ENCODE measurements at places on chromosomes 1 and 21.

DNA sequence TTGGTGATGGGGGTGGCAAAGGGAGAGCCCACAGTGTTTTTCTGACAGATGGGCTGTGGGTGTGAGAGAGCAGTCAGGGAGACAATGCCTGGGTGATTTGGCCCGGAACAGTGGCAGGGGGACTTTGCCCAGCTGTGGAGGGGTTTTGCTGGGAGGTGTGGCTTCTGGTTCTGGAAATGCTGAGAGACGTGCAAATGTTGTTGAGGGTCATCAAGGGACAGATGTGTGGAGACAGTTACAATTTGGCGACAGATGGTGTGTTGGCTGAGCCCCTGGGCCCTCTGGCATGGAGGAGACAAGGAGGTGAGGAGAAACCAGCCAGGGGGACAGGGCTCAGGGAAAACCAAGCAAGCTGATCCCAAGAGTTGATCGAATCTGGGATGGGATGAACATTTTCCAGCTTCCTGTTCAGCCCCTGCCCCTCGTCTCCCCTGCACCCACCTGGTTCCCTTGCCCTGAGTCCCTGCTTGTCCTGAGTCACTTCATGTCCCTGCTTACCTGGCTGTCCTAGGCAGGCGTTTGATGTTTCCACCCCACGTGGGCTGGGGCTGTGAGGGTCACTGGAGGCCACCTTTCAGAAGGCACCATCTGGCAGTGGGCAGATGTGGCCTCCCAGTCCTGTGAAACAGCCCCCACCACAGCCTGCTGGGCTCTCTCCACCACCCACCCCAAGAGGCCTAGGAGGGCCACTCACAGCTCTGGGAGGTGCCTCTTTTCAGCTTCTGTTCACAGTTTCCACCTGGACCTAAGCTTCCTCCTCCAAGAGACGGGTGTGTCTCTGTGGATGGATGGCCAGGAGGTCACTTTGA lies 15.8 kb upstream of the ZNF678 start:
- H3K27me3 ChIP-seq = no peaks in the 10 kb centered on the region
- H3K4me3 ChIP-seq = no peak overlapping the region
- no peaks in the 10 kb centered on the region for H3K36me3 ChIP-seq
- no peaks in the 10 kb centered on the region for H3K4me1 ChIP-seq

DNA sequence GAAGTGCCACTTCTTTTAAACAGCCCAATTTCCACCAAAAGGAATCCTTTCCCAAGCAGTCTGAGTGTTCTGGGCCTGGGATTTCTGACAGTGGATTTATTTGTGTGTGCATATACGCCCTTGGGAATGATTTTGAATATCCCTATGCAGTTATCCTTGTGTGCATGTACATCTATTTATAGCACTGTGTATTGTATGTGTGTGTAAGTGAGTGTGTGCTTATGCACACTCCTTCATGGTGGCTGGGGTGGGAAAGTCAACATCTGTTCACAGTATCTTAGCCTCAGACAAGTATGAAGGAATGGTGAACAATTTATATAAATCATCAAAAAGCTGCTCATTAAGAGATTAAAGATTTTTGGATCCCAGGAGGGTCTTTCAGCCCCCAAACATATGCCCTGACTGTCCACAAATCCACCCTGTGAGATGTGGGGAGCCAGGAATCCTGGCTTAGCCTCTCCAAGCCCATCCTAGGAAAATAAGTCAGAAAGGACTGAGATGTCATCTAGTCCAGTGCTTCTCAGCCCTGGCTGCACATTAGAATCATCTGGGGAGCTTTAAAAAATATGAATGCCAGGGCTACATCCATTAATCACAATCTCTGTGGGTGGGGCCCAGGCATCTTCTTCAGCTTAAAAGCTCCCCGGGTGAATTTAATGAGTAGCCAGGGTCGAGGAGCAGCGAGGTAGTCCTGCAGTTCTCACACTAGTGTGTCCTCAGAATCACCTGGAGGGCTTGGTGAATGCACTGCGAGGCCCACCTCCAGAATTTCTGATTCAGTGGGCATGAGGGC lies 101.4 kb downstream of the PLXNA2 start:
- H3K4me1 ChIP-seq = peaks cover 11% of the 10 kb centered on the region
- no peak overlapping the region for H3K27ac ChIP-seq
- DNase-seq = no peak
- H3K4me3 ChIP-seq = no peak overlapping the region
- no peaks in the 10 kb centered on the region for H3K36me3 ChIP-seq

- H3K27me3 ChIP-seq = no peaks in the 10 kb centered on the region
- H3K36me3 ChIP-seq = no peaks in the 10 kb centered on the region
- no peak for DNase-seq
- no peak overlapping the region for H3K4me3 ChIP-seq
- no peak overlapping the region for H3K27ac ChIP-seq
- H3K4me1 ChIP-seq = no peaks in the 10 kb centered on the region
These were observed 121.2 kb downstream of the TRABD2B start for GRCh38 chr1:47875831-47876586.

GRCh38 chr1:196598942-196599748 lies 9.1 kb downstream of the KCNT2 start:
- no peak overlapping the region for H3K4me3 ChIP-seq
- H3K27me3 ChIP-seq = peaks cover 1% of the 10 kb centered on the region
- no peak for DNase-seq
- no peak overlapping the region for H3K27ac ChIP-seq

- H3K4me1 ChIP-seq = peaks cover 15% of the 10 kb centered on the region
- DNase-seq = no peak
- no peaks in the 10 kb centered on the region for H3K36me3 ChIP-seq
These were observed 21.1 kb downstream of the CSMD2 start for GRCh38 chr1:34143975-34144374.

- no peak overlapping the region for H3K27ac ChIP-seq
- H3K4me1 ChIP-seq = no peaks in the 10 kb centered on the region
- H3K4me3 ChIP-seq = no peak overlapping the region
- no peak for DNase-seq
These were observed 79.1 kb downstream of the CACNA1E start for GRCh38 chr1:181562395-181562794.

DNA sequence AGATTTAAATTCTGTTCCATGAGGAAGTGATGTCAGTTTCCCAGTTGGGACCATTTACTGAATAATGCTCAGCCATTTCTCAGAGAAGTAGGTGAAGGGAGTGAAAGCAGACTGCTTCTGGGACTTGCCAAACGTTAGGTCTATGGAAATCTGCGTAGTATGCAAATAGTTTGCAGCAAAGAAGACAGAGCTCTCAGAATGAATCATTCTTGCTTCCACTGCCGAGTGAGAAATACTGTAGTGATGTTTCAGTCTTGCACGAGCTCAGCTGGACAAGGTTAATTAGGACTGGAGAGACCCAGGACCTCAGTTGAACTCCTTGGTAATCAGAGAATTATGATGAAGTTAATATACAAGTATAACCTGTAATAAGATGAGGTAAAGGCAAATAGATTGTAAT lies 317.7 kb upstream of the DAB1 start:
- DNase-seq = no peak
- no peaks in the 10 kb centered on the region for H3K27me3 ChIP-seq
- H3K36me3 ChIP-seq = no peaks in the 10 kb centered on the region
- no peaks in the 10 kb centered on the region for H3K4me1 ChIP-seq

DNA sequence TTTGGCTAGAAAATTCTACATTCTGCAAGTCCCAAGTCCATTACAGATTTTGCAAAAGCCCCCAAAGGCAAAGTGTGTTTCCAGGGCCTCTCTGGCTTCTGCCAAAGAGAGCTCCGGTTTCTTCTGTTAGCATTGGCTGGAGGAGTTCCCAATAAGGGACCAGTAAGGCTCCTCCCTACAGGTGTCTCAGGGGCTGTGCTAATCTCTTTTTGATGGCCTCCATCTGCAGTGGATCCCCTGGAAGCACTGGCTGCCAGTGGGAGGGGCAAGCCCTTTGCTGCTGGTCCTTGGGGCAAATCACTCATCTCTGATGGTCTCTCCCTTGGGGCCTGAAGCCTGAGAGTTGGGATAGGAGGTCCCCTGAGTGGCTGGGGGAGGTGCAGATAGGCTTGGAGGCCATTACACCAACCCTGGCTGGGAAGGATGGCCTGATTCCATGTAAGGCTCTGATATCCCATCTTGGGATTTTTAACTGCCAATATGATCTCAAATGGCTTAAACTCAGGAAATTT lies 89.1 kb upstream of the USP24 start:
- DNase-seq = no peak
- no peak overlapping the region for H3K4me3 ChIP-seq
- no peaks in the 10 kb centered on the region for H3K27me3 ChIP-seq
- no peaks in the 10 kb centered on the region for H3K36me3 ChIP-seq
- no peak overlapping the region for H3K27ac ChIP-seq

DNA sequence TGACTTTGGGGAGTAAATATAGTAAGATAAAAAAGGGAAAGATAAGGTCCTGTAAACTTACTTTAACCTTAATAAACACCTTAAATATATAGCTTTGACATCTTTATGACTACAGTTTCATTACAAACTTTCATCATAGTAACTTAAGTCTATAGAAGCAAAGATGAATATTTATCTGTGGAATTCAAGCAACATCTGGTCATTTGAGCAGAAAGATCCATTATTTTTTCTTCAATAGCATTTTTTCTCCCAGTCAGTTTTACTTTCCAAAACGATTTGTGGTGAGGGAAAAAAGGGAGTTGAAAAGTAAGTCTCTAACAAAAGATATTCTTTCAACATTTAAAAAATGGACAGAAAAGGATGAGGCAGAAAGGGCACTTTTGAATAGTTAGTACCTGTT lies 69.0 kb downstream of the HMCN1 start:
- no peak overlapping the region for H3K4me3 ChIP-seq
- H3K27ac ChIP-seq = no peak overlapping the region
- H3K27me3 ChIP-seq = no peaks in the 10 kb centered on the region
- H3K4me1 ChIP-seq = no peaks in the 10 kb centered on the region
- no peaks in the 10 kb centered on the region for H3K36me3 ChIP-seq

DNA sequence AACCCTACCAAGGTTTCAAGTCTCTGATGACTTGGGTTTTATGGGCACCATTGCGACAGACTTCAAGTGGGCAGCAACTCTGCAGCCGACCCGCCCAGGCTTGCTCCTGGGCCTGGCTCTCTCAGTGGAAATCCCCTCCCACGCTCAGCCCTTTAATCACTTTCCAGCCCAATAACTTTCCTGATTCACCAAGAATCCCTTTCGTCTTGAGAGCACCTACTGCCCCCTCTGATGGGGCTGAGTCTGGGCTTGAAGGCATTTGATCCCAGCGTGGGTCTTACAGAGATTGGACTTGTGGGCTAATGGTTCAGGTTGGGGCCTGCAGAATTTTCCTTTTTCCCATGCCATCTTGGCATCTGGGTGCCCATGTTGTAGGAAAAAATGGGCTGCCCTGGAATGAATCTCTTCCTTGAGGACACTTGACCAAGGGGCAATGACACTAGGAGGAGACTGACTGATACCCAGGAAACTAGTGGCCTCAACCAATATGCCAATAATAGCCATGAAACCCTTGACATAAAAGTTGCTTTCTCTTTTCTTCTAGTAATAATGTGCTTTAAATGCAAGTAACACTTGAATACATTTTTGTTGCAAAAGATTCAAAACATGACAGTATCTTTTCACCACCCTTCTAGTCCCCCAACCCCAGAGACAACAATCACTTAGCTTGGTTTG lies 7.8 kb upstream of the PHLDA3 start:
- no peak for DNase-seq
- H3K27ac ChIP-seq = no peak overlapping the region
- peaks cover 3% of the 10 kb centered on the region for H3K4me1 ChIP-seq
- no peaks in the 10 kb centered on the region for H3K27me3 ChIP-seq

- DNase-seq = no peak
- H3K27ac ChIP-seq = no peak overlapping the region
- no peaks in the 10 kb centered on the region for H3K27me3 ChIP-seq
These were observed 7.5 kb downstream of the CTPS1 start for GRCh38 chr1:40986956-40987355.

DNA sequence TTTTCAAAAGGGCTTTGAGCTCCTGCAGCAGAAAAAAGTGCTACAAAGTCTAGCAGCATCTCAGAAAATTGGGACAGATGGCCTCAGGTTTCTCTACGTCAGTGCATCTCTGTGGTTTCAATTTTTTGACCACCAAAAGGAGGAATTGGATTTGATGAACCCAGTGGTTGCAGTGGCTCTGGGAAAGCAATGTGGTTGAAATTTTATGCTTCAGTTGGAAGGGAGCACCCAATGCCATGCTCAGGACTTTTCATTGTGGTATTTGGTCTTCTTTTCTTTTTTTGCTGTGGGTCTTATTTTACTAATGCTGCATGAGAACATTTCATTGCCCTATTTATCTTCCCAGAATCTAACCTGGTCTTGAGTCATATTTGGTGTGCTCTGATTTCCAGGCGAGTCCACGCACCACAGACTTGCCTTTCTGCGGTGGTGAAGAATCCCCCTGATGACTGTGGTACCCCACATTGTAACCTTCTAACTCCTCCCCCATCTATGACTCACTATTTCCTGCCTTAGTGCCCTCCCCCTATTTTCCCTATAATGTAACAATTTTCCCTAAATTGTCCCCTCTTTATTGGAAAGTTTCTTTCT lies 56.7 kb downstream of the S1PR1 start:
- no peaks in the 10 kb centered on the region for H3K4me1 ChIP-seq
- no peaks in the 10 kb centered on the region for H3K27me3 ChIP-seq
- no peak overlapping the region for H3K27ac ChIP-seq
- no peaks in the 10 kb centered on the region for H3K36me3 ChIP-seq
- no peak overlapping the region for H3K4me3 ChIP-seq

GRCh38 chr1:90204023-90204590 lies 209.2 kb downstream of the ZNF326 start:
- H3K4me1 ChIP-seq = peaks cover 6% of the 10 kb centered on the region
- H3K4me3 ChIP-seq = no peak overlapping the region
- DNase-seq = no peak
- H3K27ac ChIP-seq = no peak overlapping the region
- no peaks in the 10 kb centered on the region for H3K27me3 ChIP-seq
- no peaks in the 10 kb centered on the region for H3K36me3 ChIP-seq

All from H1 (cell line).